ENCODE measurements at places on chromosomes 4 and X.

- peak; percentile 95 for DNase-seq
Observed at GRCh38 chr4:181966104-181966551, 277.1 kb upstream of the TENM3 start.

DNA sequence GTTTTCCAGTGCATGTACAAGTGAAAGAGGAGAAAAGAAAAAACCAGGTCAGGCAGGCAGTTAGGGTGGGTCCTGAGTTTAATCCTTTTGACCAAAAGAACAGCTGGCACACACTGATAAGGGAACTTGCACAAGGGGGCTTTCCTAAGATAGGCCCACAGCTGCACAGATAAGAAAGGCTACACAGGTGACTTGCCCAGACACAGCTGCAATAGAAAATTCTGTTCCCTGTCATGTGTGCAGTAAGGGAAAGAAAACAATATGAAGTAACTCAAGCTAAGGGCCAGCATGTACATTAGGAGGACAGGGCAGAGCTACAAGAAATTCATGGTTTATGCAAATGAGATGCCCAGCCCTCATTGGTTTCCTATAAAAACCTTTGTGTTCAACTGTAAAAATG, 32.9 kb downstream of the LUZP4 start:
- DNase-seq = no peak

- DNase-seq = no peak
Observed at GRCh38 chrX:48934581-48935300, 15.9 kb upstream of the PIM2 start.

- no peak for DNase-seq
Observed at GRCh38 chr4:151524610-151525009, 115.6 kb downstream of the FHIP1A start.

DNA sequence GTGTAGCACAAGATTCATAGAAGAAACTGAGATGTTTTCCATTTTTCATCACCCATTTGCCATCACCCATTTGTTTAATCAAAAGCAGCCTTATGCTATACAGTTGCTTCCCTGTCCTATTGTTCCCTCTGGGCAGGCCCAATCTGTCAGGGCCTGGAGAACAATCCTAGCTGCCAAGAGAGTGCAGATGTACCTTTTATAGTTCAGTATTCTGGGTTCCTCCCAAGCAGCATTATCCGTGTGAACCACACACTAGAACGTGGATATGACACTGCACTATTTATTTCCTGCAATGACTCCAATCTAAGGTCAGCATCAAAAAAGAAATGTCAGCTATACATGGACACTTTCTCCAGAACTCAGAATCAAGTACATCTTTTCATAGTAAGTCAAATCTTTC, 269.0 kb downstream of the ADGRA3 start:
- no peak for DNase-seq

DNA sequence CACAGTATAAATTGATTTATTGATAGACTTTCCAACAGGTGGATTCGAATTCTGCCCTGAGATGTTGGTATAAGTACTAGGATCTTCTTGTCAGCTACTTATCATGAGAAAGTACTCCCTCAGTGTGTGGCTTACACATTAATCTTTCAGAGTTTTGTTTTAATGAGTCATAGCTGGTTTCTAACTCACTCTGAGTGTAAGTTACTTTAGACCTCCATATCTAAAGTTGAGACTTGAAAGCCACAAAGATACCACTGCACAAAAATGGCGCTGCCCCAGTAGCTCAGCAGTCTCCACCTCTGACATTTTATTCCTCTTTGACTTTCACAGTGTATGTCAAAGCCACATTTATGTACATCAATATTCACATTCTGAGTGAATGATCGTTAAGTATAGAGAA, 318.5 kb downstream of the ARAP2 start:
- DNase-seq = no peak

- no peak for DNase-seq
Observed at GRCh38 chr4:3423406-3423805, 18.4 kb upstream of the HGFAC start.

GRCh38 chr4:82256718-82257117, 117.1 kb downstream of the HNRNPD start:
- no peak for DNase-seq

DNA sequence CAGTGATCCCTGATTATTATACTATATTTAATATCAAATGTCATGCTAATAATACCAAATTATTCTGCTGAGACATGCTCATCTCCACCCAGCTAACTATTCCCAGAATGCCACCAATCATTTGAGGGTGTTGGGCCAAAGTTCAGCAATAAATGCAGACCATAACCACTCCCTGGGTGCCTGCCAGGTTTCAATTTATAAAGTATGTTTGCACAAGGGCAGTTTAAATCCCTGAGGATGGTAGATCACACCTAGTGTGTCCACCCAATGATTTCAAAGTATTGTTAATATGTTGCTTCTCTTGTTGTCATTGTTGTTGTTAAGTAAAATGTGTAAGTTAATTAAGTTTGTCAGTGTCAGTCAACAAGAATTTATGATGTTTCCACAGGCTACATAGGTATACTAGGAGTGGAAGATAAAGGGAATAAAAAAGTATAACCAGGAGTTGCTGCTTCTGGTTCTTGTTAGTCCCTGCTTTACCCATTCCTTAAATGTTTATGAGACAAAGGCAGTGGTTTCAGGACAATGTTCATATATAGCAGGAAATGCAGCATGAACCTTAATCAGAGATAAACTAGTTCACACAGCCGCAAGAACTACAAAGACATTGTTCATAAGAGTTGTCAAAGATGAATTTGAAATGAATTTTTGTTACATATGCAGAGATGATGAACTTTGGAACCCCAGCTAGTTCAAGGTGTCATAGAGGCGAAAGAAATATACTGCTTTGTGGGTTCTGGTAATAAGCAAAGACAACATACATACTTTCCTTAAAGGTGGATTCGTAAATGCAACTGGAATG, 25.5 kb downstream of the HPGD start:
- DNase-seq = no peak

GRCh38 chrX:56800801-56801200, 71.8 kb downstream of the NBDY start:
- DNase-seq = no peak

DNA sequence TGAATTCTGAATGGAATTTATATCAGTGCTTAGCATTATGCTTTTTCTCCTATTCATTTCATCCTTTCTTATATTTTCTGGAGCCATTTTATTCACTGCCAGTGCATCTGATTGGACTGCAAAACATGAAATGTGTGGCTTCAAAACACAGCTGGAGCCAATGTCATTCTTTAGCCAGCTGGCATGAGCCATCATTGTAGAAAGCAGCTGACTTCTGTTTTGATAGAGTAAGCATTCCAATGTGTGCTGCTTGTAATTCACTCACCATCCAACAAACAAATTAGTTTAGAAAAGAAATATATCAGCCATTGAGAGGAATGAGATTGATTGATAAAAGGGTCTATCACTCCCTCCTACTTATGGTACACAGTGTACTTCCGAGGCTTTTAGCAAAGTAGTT, 2616.0 kb downstream of the ARAP2 start:
- DNase-seq = no peak

DNA sequence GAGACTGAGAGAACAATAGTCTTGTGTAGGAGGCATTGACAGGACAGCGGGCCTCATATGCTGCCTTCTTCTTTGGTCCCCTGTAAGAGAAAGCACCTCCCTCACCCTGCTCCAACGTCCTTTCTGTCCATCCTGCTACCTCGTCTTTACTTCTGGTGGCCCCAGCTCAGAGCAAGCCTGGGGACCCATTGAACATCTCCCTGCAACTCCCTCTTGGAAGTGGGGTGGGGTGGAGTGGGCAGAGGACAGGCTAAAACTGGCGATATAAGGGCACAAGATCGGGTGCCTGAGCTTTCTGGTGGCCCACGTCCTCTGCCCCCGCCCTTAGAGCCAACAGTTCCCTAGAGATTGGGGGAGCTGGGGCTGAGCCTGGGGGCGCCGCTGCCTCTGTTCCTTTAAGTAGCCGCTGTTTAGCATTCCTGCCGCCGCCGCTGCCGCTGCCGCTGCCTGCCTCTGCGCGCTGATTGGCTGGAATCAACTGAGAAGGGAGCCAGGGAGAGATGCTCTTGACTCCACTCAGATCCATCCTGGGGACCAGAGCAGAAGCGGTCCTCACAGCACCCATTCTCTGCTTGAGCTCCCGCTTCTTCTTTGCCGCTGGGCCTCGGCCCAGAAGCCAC, at the start of gene DLG3:
DLG3 (plus strand) TSS at position 510 of the 620 bp plus-strand sequence. CDS start 367 bp downstream, outside the sequence.
- peak; percentile 56 for DNase-seq

GRCh38 chr4:7083597-7084563, 16.0 kb upstream of the GRPEL1 start:
- DNase-seq = no peak

GRCh38 chr4:83609365-83609764, 73.5 kb downstream of the GPAT3 start:
- no peak for DNase-seq

GRCh38 chr4:159002950-159003349, 99.9 kb upstream of the RAPGEF2 start:
- DNase-seq = no peak

DNA sequence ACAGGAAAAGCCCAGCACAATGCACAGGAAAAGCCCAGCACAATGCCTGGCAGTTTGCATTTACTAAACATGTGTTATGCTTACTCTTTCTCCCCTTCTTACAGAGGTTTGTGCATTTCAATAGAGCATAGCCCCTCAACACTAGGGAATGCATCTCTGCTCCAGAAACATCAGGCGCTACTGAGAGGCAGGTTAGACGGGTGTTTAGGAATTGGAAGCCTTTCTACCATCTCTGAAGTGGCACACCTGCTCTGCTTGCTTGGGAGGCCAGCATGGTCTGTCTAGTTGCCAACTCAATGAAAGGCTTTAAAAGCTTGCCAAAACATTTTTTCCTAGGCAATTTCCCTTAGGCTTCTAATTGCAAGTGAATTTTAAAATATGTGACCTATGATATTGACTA, 55.7 kb downstream of the GRID2 start:
- DNase-seq = no peak

DNA sequence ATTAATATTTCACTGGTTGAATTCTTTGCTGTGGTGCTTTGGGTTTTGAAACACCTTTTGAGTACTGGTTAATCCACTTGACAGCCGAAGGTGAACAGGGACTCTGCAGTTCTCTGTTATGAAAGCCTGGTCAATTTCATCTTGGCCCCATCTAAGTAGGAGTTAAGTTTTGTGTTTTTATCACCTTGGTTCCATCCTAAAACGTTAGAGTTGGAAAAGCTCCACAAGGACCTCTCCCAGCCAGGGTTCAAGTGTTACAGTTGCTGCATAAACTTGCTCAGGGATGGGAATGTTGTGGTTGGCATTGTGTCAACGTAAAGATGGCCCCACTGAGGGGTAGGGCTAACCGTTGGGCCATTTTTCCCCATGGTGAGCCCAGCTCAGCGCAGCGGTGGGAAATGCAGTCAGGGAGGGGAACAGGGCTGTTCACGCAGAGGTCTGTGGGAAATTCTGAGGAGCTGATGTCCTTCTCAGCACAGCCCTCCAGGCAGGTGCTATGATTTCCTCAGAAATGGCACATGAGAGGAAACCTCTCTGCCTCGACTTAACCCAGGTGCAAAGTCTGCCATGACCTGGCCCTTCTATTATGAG, 188.7 kb downstream of the STIM2 start:
- DNase-seq = no peak

GRCh38 chr4:118783887-118784286, 52.0 kb downstream of the SEC24D start:
- peak; percentile 25 for DNase-seq

DNA sequence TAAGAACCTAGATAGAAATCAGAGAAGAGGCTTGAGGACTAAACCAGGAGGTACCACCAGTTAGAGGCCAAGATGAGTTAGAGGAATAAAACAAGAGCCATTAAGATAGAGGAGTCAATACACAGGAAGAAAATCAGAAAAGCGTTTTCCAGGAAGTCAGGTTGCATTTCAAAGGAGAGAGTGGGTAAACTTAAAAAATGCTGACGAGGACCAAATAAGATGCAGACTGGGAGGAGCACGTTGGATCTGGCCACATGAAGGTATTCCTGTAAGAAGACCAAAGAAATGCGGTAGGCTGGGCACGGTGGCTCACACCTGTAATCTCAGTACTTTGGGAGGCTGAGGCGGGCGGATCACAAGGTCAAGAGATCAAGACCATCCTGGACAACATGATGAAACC, 533.1 kb upstream of the TENM3 start:
- no peak for DNase-seq

DNA sequence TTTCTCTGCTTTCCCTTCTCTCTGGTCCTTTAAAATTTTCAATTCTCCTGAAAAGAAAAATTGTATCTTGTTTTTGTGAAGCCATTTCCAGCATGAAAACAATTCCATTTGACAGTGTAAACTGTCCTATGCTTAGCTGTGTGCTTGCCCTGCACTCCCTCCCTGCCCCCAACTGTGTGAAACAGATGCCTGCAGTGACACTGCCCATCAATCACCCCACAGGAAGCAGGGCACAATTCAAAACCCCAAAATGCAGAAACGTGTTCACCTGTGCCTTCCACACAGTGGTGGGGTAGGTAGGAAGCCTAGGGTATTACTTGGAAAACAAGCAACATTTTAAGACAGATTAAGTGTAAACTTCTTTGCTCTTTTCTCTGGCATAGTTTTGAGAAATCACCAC, 6.2 kb upstream of the FHDC1 start:
- no peak for DNase-seq

DNA sequence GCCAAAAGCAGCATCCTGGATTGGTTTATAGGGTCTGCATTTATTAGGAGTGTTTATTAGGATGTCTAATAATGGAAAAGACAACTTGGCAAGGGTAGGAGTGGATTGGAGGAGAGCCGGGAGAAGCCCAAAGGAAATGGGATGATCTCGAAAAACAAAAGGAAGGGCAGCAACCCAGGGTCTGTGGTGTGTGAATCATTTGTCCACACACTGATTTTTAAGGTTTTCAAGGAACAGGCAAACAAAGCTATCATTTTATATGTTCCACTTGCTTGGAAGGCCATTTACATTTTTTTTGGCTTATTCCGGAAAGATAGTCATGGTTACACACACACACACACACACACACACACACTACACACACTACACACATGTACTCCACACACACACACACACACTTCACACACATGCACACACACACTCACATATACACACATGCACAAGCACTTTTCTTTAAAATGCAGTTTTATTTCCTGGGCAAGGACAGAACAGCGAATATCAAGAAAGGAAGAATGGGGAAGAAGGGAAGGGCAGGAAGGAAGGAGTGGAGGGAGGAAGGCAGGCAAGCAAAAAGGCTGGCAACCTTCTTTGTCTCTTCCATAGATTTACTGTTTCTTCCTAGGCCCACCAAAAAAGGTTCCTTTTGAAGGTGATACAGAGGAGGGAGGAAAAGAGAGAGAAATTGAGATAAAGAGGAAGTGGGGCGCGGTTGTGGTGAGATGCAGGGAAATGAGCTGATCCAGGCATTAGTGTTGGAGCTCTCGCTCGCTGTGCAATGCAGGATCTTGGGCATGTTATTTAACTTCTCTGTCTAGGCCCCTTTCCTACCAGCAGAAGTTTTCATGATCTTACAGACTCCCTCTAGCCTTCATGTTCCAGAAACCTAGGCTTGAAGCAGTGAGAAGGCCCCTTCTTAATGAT, 88.6 kb upstream of the MAML3 start:
- DNase-seq = no peak

- DNase-seq = no peak
Observed at GRCh38 chr4:128155874-128156456, 94.9 kb downstream of the LARP1B start.

- no peak for DNase-seq
Observed at GRCh38 chrX:136689436-136689835, 41.5 kb downstream of the CD40LG start.

- DNase-seq = no peak
Observed at GRCh38 chr4:1937550-1937949, 66.4 kb downstream of the NSD2 start.

- DNase-seq = no peak
Observed at GRCh38 chr4:140637836-140638235, 69.1 kb upstream of the UCP1 start.
